Activated CD8-positive, alpha-beta memory T cell treated with anti-CD3 and anti-CD28 coated beads, Interleukin-2, amount 50 U/mL, for 4 hours (primary cell): ENCODE measurements at places on chromosomes 16 and 17.

DNA sequence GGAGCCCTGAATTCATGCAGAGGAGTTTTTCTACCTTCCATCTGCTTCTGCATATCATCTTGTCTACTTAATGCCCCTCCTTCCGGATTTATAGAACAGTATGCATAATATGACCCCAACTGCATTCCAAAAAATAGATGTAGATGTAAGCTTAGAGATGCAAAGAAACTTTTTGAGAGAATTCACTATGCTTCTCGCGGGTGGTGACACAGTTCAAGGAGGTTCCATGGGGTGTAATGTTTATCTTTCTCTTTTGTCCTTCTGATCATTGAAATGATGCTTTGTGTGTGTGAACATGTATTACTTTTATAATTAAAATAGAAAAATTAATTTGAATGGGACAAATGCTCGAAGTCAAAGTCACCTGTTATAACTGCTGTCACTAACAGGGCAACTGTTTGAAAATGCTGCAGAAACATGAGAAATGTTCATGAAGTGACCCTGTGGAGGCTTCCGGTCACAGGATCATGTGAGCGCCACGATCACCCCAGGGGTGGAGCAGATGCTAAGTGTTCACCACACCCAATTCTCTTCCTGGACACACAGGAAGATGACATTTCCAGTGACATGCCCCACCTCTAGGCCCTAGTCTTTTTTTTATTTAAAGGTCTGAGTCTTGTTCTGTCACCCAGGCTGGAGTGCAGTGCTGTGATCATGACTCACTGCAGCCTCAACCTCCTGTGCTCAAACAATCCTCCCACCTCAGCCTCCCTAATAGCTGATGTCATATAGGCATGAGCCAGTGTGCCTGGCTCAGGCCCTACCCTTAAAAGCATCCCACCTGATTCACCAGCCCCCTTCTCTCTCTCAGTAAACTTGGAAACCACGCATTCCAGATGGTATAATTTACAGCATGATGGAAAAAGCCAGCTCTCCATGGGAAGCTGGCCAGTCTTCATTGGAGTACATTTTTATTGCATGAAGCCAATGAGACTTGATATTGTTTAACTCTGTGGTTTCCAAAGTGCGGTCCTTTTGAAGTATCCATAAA, 21.0 kb upstream of the AGRP start:
- DNase-seq = peak; percentile 36

DNA sequence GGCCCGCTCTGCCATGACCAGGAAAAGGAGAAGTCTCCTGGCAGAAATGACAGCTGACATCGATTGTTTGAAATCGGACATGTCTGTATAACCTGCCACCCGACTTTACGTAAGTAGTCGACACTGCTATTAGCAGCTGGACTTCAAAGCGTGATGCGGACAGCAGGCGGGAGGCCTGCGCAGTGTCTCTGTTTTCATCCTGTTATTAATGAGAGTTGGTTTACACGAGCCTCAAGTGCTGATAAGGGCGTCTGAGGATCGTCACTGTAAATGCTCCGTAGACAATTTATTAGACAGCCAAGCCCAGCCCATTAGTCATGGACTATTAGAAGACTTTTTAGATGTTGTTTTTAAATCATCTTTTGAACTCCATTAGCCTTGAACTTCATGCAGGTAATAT, 328.3 kb downstream of the FOXL1 start:
- no peak for DNase-seq

DNA sequence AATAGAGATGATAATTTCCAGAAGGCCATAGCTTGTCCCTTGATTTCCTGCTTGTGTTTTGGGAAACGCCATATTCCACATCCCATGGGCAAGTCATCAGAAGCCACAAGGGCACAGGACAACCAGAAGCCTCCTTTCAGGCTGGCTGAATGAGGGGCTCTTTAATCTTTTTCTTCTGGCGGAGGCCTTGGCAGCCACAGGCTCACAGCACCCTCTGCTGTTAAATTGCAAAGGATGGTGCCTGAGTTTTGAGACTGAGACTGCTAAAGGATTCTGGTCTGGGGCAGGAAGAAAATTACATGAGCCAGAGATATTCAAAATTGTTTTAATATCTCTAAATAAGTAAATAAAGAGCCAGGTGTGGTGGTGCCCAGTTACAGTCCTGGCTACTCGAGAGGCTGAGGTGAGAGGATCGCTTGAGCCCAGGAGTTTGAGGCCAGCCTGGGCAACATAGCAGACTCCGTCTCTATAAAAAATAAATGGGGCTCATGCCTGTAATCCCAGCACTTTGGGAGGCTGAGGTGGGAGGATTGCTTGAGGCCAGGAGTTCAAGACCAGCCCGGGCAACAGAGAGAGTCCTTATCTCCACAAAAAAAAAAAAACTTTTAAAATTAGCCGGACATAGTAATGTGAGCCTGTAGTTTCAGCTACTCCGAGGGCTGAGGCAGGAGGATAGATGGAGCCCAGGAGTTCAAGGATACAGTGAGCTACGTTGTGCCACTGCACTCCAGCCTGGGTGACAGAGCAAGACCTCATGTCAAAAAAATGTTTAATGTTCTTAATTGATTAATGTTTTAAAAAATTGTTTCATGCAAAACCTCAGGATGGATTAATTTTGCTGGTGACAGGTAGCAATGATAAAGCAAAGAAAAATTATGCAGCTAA, 26.3 kb downstream of the AARSD1 start:
- DNase-seq = peak; percentile 27

GRCh38 chr16:2692948-2693651, 10.8 kb downstream of the KCTD5 start:
- DNase-seq = no peak

GRCh38 chr17:82415786-82416185, 2.4 kb upstream of the HEXD start:
- DNase-seq = no peak

GRCh38 chr16:71807905-71808592, 585 bp downstream of the AP1G1 start:
- DNase-seq = peak; percentile 57

DNA sequence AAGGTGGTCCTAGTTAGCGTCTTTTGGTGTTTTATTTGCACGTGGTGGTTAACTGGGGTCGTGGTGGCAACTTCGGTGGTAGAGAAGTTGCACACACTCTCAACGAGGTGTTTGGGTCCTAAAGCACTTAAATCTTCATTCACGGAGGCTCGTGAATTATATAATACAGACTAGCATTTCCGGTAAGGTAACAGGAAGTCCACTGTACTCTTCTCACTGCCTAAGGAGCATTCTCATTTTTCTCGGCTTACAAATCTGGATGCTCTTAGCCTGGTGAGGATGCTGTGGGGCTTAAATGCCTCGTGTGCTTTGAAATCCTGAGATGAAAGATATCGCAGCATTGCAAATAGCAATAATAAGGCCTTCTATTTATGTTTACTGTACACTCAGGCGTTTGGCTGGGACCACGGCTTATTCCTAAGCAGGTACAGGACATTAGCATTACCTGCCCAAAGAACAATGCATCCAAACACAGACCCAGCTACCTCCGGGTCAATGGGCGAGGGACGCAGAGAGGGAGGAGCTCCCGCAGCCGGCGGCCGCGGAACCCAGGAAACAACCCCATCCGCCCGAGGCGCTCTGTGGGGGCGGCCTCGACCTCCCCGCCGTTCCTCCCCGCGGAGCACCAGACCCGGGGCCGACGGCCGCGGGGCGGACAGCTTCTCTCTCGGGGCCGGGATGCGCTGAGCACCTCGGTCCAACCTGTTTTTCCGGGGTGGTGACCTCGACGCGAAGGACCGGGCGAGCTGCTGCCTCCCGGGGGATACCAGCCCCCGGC, 856 bp downstream of the DNAJA2 start:
- DNase-seq = peak; percentile 50

GRCh38 chr17:6528557-6528956, 27.8 kb downstream of the PITPNM3 start:
- DNase-seq = no peak

- no peak for DNase-seq
These were observed 2.5 kb downstream of the ITGAD start for GRCh38 chr16:31395647-31396046.

DNA sequence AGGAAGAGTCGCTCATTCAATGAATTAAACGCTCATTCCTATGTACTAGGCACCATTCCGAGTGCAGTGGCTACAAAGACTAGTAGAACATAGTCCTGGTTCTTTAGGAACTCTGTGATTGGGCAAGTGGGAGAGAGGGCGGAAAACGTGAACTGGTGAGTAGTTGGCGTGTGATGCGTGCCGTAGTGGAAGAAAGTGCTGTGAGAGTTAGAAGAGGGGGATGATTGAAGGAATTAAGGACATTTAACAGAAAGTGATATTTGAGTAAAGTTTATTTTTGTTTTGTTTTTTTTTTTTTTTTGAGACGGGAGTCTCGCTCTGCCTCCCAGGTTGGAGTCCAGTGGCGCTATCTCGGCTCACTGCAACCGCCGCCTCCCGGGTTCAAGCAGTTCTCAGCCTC, 7.9 kb upstream of the SLFN14 start:
- DNase-seq = peak; percentile 36

DNA sequence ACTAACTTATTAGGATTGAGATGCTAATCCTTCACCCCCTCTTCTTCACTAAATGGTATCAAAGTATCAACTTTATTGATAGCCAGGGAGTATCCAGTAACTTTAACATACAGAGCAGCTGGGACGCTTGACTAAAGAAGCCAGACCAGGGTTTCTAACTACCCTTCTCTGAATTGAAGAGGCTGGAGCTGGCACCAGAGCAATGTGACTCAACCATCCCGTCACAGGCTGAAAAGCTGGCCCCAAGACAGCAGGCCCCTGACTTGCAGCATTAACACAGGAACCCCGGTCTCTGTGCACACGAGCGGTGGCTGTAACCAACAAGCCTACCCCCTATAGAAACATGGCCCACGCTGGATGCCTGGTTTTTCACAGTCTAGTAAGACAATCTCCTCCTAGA, 59.8 kb downstream of the ANKFN1 start:
- no peak for DNase-seq

DNA sequence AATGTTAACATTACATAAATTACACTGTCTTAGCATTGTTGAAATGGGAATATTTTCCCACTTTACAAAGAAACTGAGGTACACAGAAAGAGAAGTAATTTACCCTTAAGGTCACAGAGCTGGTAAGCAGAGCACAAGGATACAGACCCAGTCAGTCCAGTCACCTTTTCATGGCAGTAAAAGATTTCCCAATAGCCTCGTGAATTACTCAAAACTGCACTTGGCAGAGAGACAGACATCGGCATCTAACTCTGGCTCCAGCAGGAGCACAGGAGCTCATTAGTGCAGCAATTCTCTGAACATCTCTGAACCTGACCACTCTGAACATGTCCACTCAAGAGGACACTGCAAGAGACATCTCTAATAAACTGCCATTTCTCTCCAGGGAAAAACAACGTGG, 3.1 kb downstream of the TEX2 start:
- no peak for DNase-seq

- DNase-seq = no peak
These were observed 5.0 kb downstream of the RPRML start for GRCh38 chr17:46974086-46974485.

- no peak for DNase-seq
These were observed 76.0 kb downstream of the BANP start for GRCh38 chr16:88026964-88027938.

- no peak for DNase-seq
These were observed 42.9 kb downstream of the GAS7 start for GRCh38 chr17:10155371-10156076.

DNA sequence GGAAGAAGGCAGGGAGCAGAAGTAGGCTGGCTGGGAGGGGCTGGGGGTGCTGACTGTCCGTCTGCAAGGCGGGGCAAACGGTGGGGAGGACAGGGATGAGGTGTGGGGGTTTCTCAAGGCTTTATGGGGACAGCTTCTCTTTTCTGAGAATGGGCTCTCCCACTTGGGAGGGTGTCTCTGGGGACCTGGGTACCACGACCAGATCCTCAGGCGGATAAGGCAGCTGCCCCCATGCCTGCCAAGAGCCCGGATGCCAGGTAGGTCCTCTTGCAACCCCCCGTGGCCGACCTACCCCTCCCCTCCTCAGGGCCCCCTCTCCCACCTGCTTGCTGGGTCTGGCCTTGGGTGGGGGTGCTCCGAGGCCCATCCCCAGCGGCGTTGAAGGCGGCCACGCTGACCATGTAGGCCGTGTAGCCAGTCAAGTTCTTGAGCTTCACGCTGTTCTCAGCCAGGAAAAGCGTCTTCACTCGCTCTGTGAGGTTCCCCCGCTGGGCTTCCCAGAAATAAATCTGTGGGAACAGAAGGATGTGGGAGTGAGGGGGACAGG, 56.4 kb upstream of the CDC42EP4 start:
- no peak for DNase-seq

- no peak for DNase-seq
These were observed 32.2 kb downstream of the ACTG1 start for GRCh38 chr17:81480140-81481072.

- DNase-seq = no peak
These were observed 8.6 kb downstream of the KRTAP29-1 start for GRCh38 chr17:41294016-41294415.

GRCh38 chr17:78923660-78924453, 1.3 kb downstream of the TIMP2 start:
- peak; percentile 60 for DNase-seq

GRCh38 chr17:30415491-30415890, 36.8 kb downstream of the CPD start:
- DNase-seq = no peak

- no peak for DNase-seq
These were observed 215.3 kb upstream of the SOX9 start for GRCh38 chr17:71905376-71906031.

DNA sequence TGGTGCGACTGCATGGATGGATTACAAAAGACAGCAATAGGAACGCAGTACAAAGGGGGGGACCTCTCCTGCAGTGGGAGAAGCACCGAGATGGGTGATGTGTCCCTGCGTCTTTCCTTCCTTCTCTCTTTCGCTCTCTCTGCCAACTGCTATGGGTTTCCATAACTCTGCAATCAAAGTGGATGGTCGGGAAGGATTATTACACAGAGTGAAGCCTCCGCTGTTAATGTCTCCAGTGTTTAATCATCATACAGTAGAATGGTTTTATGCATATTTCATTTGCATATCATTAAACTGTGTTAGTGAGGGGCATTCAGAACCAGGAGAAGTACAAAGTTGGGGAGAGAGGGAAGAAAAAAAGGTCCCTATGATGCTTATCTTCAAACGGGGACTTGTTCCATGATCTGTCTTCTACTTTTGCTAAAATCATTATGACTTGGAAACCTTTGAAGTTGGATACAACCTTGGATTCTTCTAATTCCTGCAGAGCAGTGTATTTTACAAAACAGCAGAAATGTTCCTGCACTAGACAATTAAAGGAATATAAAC, 255.9 kb upstream of the PMFBP1 start:
- no peak for DNase-seq

GRCh38 chr16:68434624-68435210, 13.6 kb downstream of the SMPD3 start:
- no peak for DNase-seq

- no peak for DNase-seq
These were observed 60.0 kb downstream of the CRISPLD2 start for GRCh38 chr16:84879569-84880487.

- no peak for DNase-seq
These were observed 61.4 kb downstream of the NFATC3 start for GRCh38 chr16:68146585-68146984.

DNA sequence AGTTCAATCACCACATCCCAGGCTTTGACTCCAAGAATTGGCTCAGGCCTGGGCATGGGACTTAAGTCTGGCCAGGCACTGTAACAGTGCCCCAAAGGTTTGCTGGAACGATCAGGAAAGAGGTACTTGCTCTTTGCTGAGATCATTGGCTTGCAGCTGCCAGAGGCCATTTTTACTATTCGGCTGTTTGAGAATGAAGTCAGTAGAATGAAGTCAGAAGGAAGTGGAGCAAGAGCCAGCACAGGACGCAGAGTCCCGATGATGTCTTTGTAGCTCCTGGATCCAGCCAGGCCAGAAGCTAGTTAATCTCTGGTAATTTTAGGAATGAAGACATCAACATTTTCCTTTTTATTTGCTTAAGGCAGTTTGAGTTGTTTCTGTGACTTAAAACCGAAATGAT, 195.5 kb downstream of the RAB11FIP4 start:
- no peak for DNase-seq
